ENCODE measurements at places on chromosomes 4 and X. TPM values are rescaled to one million over a fixed set of nuclear protein-coding genes. Genes with fewer than 3 reads are reported as not detected.

BEX1 gene
- 295 TPM for total RNA-seq

DNA sequence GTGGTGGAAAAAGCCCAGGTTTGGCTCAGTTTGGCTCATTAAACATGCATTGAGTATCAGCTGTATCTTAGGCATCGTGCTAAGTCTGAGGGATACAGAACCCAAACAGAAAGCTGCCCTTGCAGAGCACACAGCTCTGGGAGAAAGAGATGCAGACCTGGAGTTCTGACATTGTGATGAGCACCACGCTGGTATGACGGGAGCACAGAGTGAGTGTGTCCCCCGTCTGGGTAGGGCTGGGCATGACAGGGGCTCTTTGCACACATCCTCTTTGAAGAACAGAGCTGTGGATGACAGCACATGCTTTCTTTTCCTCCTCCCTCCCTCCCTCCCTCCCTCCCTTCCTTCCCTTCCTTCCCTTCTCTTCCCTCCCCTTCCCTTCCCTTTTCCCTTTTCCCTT lies 52.2 kb downstream of the CLCN4 start:
- DNase-seq, result no peak

CASK gene
- total RNA-seq, result 20.4 TPM

DNA sequence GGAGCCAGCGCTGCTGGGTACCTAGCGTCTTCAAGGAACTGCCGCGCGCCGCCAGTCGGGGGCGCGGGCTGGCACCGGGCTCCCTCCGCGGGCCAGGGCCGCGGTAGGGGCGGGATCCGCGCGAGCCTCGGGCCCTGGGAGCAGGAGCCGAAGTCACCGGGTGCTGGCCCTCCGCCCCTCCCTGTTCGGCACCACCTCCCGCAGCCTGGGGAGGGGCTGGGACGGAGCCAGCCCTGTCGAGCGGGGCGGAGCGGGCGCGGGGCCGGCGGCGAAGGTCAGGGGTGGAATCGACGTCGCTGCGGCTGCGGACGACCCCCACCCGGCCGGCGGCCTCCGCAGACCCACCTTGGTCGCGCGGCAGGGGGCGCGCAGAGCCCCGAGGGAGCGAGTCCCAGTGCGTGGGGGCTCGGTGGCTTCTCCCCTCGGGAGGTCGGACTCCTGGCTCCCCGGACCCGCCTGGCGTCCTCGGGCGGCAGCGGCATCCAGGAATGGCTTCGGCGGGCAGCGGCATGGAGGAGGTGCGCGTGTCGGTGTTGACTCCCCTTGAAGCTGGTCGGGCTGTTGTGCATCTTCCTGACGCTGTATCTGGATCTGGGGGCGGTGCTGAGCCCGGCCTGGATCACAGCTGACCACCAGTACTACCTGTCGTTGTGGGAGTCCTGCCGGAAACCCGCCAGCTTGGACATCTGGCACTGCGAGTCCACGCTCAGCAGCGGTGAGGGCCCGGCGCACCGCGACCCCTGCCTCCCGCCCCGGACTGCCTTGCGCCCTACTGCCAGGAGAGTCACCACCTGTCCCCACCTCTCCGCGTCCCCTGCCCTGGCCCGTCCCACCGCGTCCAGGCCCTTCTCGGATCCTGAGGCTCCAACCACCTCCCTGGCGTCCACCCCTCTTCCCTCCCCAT lies 50.5 kb upstream of the FAM47C start:
- DNase-seq, result peak; percentile 7

DNA sequence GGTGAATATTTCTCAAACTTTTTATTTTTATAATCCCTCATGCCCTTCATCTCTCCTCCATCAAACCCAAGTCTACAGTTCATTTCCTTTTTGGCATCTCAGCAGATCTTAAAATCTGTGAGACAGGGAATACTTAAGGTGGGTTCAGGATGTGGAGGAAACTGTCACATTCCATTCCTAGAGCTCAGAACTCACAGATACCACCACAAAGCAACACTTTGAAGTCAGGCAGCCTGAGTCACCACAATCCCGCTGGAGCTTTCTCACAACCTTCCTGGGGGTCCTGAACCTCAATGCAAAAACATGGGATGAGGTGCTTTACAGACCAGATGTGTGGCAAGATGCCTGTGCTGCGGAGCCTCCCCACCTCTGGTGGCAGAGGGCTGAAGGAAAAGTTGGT lies 63.2 kb downstream of the HHIP start:
- DNase-seq, result no peak

ARMCX4 gene
- total RNA-seq, result 13.8 TPM

PGAM4 gene
- total RNA-seq, result not detected

PNMA6F gene
- 0.97 TPM for total RNA-seq
